Right ventricle myocardium inferior (tissue), 1 donor: ENCODE measurements at places on chromosomes 2 and 18.

DNA sequence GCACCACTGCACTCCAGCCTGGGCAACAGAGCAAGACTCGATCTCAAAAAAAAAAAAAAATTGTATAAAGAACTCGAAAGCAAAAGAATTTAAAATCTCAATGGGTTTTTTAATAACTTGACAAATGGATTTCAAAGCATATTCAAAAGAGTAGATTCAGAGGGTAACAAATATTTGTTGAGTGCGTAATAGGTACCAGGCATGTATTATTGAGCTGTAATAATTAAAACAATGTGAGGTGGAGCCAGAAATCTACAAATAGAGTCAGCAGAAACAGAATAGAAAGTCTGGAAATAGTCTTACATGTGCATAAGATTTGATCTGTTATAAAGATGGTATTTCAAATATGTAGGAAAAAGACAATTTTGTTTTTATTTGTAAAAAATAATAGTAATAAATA is 19.1 kb upstream of the RAB11FIP5 start:
- DNase-seq, result no peak

GRCh38 chr2:151840216-151841046 is 12.2 kb upstream of the ARL5A start:
- no peak for DNase-seq

DNA sequence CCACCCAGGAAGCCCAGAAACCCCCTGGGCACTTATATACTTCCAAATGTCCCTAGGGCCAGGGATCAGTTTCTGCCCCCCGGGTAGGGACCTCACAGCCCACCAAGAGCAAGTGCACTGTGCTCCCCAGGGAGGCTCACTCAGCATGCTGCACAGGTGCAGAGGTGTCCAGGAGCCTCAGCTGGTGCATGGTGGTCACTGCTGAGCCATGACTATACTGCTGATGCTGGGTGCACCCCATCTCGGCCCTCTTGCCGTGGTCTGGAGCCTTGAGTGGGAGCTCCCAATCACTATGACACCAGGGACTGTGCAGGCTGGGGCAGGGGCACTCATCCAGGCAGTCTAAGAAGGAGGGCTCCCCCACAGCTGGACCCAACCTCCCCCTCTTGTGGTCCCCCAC is 617.8 kb upstream of the RAB6C start:
- DNase-seq, result no peak

DNA sequence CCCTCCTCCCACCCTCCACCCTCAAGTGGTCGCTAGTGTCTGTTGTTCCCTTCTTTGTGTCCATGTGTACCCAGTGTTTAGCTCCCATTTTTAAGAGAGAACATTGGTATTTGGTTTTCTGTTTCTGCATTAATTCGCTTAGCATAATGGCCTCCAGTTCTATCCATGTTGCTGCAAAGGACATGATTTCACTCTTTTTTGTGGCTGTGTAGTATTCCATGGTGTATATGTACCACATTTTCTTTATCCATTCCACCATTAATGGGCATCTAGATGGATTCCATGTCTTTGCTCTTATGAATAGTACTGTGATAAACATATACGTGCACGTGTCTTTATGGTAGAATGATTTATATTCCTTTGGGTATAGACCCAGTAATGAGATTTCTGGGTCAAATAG is 42.9 kb downstream of the TSPYL6 start:
- DNase-seq, result no peak

DNA sequence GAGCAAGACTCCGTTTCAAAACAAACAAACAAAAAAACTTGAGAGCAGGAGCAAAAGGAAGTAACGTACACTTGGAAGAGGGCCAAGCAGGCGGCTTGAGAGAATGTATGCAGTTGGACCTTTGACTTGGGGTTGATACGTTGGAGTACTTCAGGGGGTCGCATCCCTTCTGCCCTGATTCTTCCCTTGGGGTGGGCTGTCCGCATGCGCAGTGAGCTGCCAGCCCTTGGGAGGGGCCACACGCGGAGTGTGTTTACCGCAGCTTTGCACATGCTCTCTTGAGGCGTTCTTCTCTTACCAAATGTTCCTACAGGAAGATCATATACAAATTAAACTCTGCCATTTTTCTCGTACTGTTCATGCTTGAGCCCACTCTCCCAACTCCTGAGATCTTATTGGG is 38.1 kb upstream of the SOCS6 start:
- DNase-seq, result no peak

GRCh38 chr2:38033646-38034045 is 42.3 kb downstream of the CYP1B1 start:
- DNase-seq, result no peak

DNA sequence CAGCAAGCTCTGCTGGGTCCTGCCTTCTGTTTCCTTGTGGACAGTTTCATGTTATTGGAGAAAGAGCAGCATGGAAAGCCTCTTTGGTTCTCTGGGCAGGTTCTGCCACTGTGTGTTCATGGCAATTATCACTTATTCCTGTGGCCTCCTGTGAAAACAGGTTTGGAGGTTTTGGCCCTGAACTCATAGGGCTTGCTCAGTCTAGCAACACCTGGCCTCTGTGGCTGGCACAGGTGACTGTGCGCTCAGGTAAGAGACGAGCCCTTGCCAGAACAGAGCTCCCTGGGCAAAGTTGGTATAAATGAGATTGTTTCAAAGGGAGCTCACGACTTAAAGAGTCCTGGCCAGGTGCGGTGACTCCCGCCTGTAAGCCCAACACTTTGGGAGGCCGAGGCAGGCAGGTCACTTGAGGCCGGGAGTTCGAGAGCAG is 5.7 kb downstream of the CEP68 start:
- no peak for DNase-seq

DNA sequence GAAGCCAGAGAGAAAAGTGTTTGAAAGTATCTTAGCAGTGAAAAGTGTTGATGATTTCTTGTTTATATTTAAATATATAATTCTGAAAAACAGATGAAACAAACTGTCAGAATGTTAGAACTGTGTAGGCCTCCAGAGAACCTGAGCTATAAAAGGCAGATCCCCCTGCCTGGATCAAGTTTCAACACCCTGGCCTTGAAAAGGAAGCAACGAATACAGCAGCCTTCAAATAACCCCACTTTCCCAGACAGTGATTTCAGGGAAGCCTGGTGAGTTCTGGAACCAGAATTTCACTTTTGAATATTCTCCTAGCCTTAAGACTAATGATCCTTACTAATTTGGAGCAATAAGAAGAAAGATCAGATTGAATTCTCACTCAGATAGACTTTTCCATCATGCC is 13.3 kb upstream of the TRIM43 start:
- DNase-seq, result no peak

DNA sequence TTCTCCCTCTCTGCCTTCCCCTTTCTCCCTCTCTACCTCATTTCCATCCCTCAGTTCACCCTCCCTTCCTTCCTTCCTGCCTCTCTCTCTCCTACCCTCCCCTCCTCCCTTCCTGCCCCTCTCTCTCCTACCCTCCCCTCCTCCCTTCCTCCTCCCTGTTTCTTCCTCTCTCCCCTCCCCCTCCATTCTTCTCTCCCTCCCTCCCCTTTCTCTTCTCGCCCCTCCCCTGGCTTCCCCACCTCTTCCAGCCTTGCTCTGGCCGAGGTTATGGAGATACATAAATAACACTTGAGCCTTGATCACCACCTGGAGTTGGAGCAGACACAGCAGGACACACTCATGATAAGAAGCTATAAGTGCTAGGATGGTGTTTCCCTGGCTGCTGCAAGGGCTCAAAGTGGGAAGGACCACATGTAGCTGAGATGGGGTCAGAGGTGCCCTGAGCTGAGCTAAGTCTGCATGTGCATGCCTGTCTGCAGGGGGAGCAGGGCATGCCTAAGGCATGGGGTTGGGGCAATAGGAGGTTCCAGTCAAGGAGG is 326.1 kb upstream of the HS6ST1 start:
- DNase-seq, result no peak

DNA sequence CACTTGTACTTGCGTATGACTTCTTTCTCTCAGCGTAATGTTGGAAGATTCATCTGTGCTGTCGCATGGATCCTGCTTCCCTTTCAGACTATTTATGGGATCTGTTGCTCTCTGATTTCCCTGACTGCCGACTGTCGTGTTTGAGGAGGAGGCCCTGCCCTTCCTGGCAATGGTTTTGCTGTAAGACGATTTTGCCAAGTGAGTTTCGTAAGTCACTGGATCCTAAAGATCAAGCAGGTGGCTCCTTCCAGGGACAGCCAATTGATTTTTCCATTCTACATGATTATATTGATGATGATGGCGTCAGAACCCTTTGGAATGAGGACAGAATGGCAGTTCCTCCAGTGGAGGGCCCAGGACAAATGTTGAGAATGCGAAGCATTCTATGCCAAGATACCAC is 8.7 kb upstream of the B3GNT2 start:
- no peak for DNase-seq
